ENCODE measurements at places on chromosomes 6 and 20.

- DNase-seq, result no peak
These were observed 504.9 kb upstream of the MARCKS start for GRCh38 chr6:113352029-113352801.

DNA sequence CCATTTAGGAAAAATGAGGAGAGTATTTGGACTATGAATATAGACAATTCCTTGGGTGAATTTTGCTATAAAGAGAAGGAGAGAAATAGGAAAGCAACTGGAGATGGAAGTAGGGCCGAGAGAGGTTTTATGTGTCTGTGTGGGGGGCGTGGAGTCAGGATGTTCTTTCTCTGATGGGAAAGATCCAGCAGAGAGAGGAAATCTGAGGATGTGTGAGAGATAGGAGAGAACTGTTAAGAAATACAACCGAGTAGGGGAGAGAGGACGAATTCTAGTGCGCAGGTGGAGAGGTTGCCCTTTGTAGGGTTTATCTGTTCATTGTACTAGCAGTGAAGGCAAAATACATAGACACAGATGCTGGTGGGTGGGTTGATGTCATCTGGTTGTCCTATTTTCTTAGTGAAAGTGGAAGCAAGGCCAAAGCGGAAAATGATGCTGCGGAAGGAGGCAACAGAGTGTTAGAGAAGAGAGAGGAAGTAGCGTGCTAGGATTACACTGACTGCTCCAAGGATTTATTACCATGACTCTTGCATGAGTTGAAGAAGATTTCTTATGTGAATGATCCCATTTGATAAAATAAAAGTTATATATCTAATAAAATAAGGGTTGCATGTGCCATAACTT is 57.7 kb downstream of the CLVS2 start:
- no peak for DNase-seq

- DNase-seq, result no peak
These were observed 106.1 kb upstream of the ADGRF4 start for GRCh38 chr6:47592131-47592840.

DNA sequence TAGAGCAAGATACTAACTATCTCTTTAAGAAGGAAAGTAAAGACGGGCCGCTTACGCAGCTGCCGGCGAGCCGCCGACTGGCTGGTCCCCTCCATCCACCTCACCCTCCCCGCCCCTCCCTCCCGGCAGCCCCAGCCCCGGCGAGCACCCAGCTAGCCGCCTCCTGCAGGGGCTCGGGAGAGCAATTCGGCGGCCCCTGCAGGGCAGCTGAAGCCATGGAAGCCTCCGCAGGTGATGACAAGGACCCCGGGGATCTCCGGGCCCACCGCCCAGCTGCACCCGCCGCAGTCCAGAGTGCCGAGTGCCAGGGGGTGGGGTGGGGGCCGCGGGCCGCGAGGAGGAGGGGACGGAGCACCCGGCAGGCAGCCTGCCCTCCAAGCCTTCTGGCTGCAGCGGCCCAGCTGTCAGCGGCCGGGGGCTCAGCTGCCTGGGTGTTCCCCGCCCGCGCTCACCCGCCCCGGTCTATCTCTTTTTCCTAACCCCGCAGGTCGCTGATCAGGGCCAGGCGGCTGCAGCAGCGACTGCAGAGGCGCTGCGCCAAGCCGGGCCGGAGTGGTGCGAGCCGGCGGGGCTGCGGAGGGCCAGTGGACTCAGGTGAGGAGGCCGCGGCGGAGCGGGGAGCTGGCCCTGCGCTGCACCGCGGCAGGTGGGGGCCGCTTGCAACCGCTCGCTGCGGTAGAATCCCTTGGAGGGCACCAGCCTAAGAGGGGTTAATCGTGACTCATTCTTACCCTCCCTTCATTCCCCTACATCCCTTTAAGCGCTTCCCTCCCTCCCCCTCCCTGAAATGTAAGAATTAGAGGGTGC is at the start of gene SNPH:
Gene SNPH, plus strand, starts transcription at position 128 of the 807 bp plus-strand sequence. CDS start 29,946 bp downstream, outside the sequence.
- peak; percentile 68 for DNase-seq

GRCh38 chr6:42366011-42366705 is 85.6 kb downstream of the TRERF1 start:
- no peak for DNase-seq

- peak; percentile 83 for DNase-seq
These were observed 46.8 kb upstream of the SLCO4A1 start for GRCh38 chr20:62595491-62595890.

GRCh38 chr20:51348876-51349275 is 193.6 kb downstream of the NFATC2 start:
- no peak for DNase-seq

GRCh38 chr6:110689275-110689935 is 125.9 kb downstream of the CDK19 start:
- no peak for DNase-seq

DNA sequence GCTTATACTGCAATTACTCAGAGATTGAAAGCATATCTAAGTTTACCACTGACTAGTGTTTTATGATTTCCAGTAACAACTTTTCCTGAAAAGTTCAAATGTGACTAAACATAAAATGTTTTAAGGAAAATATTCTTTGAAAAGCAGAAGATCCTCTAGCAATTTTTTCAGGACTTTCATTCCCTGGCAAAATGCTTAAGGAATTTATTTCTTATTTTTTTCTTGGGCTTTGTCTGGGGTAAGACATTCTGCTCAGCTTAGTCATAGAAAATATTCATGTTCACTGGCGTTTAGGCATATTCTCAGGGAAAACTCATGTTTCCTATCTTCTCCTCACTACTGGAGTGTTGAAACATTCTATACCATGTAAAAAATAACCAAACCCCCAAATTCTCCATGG is 235.3 kb upstream of the CEP162 start:
- no peak for DNase-seq

DNA sequence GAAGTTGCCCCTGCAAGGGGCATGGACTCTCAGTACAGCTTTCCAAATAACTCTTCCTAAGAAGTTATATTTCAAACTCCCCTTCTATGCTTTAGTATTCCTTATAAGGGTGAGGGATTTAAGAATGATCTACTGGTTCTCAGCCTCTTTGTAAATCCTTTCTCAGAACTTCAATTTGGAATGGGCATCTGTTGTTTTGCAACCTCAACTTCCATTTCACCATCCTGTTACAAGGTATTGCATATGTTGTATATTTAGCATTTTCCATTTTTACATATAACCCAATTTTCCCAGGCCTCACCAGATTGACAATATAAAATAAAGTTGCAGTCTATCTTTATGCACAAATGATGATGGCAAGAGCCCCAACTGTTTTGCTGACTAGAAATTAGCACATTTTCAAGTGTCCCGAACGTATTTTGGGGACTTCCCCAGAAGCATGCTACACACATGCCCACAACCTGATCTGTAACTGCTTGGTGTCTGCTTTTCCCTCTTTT is 154.9 kb upstream of the CARMIL1 start:
- no peak for DNase-seq

DNA sequence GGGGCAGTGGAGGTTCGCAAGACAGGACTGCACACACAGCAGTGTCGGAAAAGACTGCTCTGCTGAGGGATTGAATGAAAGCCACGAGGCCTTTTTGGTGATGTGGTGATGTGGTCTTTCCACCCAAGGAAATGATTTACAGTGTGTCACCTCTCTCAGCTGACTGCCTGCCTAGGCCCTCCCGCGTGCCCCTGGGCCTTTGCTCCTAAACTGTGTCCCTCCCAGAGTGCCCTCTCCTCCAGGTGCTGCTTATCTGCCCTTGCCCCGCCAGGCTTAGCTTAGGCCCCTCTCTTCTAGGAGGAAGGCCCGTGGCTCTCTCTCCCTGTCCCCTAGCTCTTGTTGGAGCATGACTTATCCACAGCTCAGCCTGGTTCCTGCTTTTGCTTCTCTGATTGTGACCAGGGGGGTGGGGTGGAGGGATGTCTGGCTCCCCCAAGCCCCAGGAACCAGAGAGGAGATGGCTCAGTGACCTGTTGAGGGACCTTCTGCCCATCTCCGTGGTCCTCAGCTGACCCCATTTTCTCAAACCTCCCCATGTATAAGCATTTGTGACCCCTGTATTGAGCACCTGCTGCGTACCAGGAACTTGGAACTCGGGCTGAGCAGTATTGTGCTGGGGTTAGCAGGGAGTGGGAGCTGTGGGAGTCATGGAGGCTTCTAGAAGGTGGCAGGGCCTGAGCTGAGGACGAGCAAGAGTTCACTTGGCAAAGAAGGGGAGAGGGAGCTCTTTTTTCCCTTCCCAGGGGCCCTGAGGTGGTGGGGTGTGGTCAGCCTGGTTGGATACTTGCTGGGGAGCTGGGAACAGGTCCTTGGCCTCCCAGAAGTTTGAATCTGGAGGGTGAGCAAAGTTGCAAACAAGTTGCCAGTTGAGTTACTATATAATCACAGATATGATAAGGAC is 2.2 kb downstream of the SRC start:
- DNase-seq, result peak; percentile 52

DNA sequence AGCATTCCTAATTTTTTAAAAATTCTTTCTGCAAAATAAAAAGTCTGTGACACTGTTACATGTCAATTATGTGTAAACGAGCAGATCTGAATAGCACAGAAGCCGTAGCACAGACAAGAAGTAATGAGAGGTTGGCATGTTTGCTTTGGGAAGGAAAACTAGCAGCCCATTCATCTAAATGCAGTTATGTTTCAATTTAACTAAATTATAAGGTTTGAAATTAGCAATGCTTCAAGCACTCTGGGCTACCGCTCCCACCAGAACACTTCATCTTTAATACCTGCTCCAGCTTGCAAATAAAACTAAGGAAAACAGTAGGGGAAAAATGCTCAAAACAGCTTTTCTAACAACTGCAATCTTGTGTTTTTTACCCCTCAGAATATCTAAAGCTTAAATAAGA is 73.9 kb downstream of the PTPRK start:
- no peak for DNase-seq

DNA sequence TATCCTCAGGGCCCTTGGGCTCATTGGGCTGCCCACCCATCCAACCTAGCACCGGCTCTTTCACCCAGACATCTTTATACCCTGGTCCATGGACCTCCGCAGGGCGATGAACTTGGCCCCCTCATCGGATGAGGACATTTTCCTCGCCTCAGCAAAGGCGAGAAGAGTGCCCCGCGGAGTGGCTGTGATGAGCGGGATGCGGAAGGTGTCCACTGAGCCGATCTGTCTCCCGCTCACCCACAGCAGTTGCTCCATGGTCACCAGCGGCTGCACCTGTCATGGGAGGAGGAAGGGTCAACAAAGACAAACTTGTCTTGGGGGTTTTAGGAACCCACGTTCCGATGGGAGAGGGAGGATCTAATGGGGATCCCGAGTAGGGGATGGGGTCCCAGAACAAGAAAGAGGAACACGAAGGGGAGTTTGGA is 690 bp downstream of the NEU1 start:
- no peak for DNase-seq

DNA sequence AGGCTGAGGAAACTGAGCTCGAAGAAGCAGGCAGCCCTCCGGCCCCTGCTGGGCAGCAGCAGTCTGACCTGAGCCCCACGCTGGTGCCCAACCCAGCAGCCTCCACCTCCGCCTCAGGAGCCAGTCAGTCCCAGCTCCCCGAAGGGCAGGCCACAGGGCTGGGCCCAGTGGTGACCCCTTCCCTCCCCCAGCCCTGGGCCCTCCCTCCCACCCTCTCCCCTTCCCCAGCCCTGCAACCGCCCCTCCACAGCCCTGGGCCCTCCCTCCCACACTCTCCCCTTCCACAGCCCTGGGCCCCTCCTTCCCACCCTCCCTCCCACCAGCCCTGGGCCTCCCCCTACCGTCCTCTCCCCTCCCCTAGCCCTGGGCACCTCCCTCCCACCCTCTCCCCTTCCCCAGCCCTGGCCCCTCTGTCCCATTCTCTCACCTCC is 115.0 kb downstream of the TAF4 start:
- no peak for DNase-seq

- no peak for DNase-seq
These were observed 671.2 kb downstream of the EPHA7 start for GRCh38 chr6:92748131-92748530.

- no peak for DNase-seq
These were observed 548 bp downstream of the AGPAT4 start for GRCh38 chr6:161273274-161273751.

GRCh38 chr20:44481719-44482416 is 6.2 kb downstream of the TTPAL start:
- no peak for DNase-seq

DNA sequence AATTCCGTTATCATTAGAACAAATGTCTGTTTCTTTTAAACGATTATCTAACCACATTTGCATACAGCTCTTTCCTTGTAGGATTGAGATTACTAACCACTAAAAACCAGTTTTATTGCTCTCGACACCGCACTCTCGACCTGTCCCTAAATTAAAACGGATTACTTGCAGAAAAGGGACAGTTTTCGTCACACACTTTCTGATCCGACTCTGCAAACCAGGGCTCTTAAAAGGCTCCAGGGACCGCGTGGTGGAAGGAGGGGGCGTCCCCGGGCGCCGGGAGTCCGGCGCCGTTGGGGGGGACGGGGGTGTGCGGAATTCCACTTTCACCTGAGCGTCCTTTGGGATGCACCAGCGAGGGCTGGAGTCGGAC is 731 bp downstream of the MAK start:
- peak; percentile 39 for DNase-seq

DNA sequence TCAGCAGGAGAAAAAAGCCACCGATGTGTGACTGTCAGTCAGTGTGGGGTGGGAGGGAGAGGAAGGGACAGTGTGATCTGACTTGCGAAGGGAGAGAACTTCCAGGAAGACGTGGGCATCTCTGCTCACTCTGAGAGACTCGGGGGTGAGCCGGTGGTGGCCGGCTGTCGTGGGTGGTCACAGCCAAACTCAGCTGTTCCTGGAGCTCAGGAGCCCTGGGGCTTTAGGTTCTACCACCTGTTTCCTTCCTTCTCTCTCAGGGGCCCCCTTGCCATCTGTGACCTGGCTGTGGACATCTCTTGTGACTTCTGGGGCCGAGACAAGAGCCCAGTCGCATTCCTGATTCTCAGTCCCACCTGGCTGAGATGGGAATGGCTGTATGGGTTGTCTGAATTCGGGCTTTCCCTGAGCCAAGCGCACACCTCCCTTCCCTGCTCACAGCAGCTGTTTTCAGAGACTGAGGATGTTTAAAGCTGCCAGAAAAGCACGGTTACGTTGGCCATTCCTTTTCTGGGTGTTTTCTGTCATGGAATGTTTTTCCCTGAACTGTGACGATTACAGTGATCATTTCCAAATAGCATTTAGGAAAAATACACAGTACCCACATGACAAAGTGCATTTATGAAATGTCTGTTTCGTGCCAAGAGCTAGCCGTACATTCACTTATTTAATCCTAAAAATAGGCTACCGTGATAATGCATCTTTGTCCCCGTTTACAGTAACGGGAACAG is 36.5 kb downstream of the SYNJ2 start:
- DNase-seq, result no peak

- no peak for DNase-seq
These were observed 27.9 kb upstream of the EEF1A1 start for GRCh38 chr6:73548458-73549446.

- peak; percentile 4 for DNase-seq
These were observed 57.3 kb upstream of the MLIP start for GRCh38 chr6:54053881-54054391.

- DNase-seq, result peak; percentile 47
These were observed 611 bp upstream of the RAB22A start for GRCh38 chr20:58308680-58309527.

- DNase-seq, result no peak
These were observed at the start of gene ZBP1 for GRCh38 chr20:57620274-57620990. Gene ZBP1, minus strand, starts transcription at chr20:57620426. Its CDS starts 131 bp downstream, at chr20:57620295.

Measured in 8988T (cell line).